Esophagus squamous epithelium (tissue), 5 donors: ENCODE measurements at places on chromosomes 12 and 14.

GRCh38 chr14:97428808-97429440 is 631.7 kb downstream of the VRK1 start:
- DNase-seq = no peak

- no peak for DNase-seq
Measured at GRCh38 chr12:107598906-107599305, 86.7 kb upstream of the PWP1 start.

- no peak for DNase-seq
Measured at GRCh38 chr14:59356767-59357166, 108.4 kb downstream of the GPR135 start.

- no peak for DNase-seq
Measured at GRCh38 chr14:104510794-104511611, 68.6 kb upstream of the C14orf180 start.

GRCh38 chr12:120006258-120006975 is 17.4 kb downstream of the BICDL1 start:
- no peak for DNase-seq

- no peak for DNase-seq
Measured at GRCh38 chr14:106518054-106518943, 991.9 kb downstream of the TMEM121 start.

- no peak for DNase-seq
Measured at GRCh38 chr12:118512669-118513068, 136.3 kb downstream of the SUDS3 start.

DNA sequence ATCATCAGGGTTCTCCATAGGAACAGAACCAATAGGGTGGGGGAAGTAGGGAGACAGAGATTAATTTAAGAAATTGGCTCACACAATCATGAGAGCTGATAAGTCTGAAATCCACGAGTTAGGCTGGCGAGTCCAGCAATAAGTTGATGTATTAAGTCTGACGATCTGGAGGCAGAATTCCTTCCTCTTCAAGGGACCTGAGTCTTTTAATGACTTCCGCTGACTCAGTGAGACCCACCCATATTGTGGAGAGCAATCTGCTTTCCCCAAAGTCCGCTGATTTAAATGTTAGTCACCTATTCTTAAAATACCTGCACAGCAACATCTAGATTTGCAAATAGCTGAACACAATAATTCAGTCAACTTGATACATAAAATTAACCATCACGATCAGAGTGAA is 97.8 kb downstream of the SPTSSA start:
- DNase-seq = no peak

DNA sequence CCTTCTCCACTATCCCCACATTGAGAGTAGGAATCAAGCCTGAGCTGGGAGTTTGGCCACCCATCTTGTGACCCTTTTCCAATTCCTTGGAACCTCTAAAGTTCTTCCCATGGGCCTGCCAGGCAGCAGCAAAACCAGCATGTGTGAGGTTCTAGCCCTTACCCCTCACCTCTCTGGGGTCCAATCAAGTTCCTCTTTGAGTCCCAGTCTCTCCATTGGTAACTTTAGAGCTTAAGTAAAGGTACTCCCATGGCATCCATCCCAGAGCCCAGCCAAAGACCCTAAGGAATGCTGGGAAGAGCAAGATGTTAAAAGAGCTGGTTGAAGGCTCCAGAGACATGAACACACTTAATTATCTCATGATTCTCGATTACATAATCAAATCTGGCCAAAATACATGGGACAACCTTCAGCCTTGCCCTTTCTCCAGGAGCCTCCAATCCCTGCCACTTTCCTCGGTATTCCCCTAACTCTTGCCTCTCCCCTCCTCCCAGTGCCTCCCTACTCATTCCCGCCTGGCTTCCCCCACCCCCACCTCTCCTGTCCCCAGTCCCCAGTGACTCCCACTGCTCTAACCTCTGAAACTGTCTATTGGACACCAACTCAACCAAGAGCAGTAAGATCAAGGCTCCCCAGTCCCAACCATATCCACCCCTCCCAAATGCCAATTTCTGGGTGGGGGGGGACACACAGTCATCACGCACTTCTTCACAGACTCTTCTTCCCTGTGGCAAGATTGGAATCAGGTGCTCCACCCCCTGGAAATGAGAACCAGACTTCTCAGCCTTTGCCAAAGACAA is 4.8 kb upstream of the TNS2 start:
- DNase-seq = no peak

GRCh38 chr14:90523544-90523943 is 126.7 kb downstream of the CALM1 start:
- DNase-seq = no peak

- no peak for DNase-seq
Measured at GRCh38 chr12:119775246-119775895, 101.7 kb downstream of the CIT start.

GRCh38 chr14:104680806-104681688 is 8.4 kb upstream of the INF2 start:
- DNase-seq = no peak
